Panc1 (cell line): ENCODE measurements at places on chromosomes 4 and X. TPM values are rescaled to one million over a fixed set of nuclear protein-coding genes. Genes with fewer than 3 reads are reported as not detected.

Gene KCNIP4
- not detected for total RNA-seq

Gene EFNB1
- 12.9 TPM for total RNA-seq

Gene PNMA6F
- not detected for total RNA-seq

Gene LEF1
- 0.54 TPM for total RNA-seq

Gene ADGRG2
- total RNA-seq = 2.0 TPM

Gene CDX4
- total RNA-seq = not detected

Gene ZDHHC15
- 0.05 TPM for total RNA-seq

Gene DEFB131A
- not detected for total RNA-seq

Gene GPR82
- total RNA-seq = not detected

Gene UGT2B7
- total RNA-seq = not detected

Gene GRIA3
- total RNA-seq = not detected

Gene C4orf51
- total RNA-seq = not detected

Gene TCEAL1
- 31.7 TPM for total RNA-seq

Gene FGFR3
- 8.2 TPM for total RNA-seq
